ENCODE measurements at places on chromosomes 6 and 20.

GRCh38 chr20:59518881-59519706 is 85.2 kb upstream of the PHACTR3 start:
- peak; percentile 19 for DNase-seq

GRCh38 chr20:63811491-63811875 is 19.6 kb downstream of the ZBTB46 start:
- DNase-seq: no peak

DNA sequence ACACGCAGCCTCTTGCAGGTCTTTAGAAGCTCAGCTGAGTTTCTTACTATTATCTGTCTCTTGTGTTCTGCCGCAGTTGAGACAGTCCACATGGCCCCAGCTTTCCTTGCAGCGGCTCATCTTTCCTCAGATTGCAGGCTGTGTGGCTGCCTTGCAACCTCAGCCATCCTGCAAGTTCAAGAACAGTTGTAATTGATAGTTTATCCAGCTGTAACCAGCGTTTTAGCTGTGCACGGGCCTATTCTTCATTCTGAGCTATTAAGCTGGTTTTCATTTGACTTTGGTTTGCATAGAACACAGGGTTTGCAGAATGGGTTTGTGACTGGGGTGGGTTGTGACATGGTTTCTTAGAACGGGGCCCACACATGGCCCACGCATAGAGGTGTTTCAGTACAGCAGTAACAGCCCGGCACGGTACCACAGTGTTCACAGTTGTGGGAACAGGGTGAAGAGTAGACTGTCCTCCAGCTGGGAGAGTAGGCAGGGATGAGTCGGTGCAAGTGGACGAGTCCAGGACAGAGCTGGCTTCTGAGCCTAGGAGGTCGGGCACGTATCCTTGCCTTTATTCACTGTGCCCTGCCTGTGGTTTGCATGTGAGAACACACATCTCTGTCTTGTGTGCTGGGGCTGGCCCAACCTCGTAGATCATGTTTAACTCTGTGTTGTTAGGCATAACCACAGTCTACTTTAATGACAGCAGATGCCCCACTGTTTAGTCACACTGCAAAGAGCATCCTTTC is 89.2 kb downstream of the RPP40 start:
- peak; percentile 6 for DNase-seq

GRCh38 chr20:42747765-42748411 is 441.8 kb downstream of the PTPRT start:
- DNase-seq: no peak

DNA sequence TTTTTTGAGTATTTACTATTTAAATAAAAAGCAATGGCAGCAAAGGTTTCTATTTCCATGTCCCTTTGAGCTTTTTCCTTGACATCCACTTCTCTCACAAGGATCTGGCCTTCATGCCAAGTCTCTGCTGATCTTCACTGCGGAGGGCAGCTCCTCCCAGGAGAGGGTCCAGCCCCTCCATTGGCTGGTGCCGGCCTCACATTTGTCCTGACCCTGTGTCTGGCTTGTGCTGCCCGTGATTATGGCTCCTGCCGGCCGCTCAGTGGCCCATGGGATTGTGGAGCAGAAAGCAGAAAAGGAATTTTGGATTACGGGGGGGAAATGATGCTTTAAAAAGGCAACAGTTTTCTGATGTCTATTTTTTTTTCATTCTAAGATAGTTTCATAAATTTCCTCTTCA is 31.2 kb upstream of the PDE7B start:
- DNase-seq: no peak

DNA sequence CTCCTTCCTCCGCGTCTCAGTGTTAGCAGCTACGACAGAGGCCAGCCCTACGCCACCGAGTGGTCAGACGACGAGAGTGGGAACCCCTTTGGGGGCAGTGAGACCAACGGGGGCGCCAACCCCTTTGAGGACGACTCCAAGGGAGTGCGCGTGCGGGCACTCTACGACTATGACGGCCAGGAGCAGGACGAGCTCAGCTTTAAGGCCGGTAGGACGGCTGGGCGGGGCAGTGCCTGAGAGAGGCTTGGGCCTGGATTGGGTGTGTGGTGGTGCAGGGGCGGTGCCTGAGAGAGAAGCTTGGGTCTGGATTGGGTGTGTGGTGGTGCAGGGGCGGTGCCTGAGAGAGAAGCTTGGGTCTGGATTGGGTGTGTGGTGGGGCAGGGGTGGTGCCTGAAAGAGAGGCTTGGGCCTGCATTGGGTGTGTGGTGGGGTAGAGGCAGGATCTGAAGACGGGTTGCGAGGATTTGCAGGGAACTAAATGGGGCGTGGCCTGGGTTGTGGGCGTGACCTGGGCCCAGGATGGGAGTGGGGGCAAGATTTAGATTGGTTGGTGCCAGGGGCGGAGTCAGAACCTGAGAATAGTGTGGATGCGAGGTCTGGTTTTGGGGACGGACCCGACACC is 24.4 kb downstream of the SPDEF start:
- peak; percentile 9 for DNase-seq

DNA sequence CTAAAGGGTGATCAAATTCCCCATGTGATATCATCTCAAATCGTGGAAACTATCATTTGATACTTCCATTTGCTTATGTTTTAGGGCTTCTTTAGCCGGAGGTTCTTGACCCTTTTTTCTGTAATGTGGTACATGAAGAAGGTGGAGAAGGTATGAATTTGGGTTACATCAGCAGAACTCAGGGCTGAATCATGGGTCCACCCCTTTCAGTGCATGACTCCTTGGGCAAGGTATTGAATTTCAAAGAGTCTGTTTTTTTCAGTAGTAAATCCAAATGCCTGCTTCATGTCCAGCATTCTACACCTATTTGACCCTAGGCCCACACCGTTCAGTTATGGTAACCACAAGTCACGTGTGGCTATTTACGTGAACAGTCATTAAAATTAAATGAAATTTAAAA is 30.6 kb upstream of the QKI start:
- no peak for DNase-seq

GRCh38 chr6:144597511-144597910 is 312.4 kb downstream of the UTRN start:
- DNase-seq: peak; percentile 22

- DNase-seq: no peak
These were observed 10.1 kb downstream of the ALDH5A1 start for GRCh38 chr6:24504649-24505586.

- no peak for DNase-seq
These were observed 286.2 kb downstream of the ESR1 start for GRCh38 chr6:152093711-152094110.

- no peak for DNase-seq
These were observed 1.9 kb upstream of the PAQR8 start for GRCh38 chr6:52360028-52360427.

DNA sequence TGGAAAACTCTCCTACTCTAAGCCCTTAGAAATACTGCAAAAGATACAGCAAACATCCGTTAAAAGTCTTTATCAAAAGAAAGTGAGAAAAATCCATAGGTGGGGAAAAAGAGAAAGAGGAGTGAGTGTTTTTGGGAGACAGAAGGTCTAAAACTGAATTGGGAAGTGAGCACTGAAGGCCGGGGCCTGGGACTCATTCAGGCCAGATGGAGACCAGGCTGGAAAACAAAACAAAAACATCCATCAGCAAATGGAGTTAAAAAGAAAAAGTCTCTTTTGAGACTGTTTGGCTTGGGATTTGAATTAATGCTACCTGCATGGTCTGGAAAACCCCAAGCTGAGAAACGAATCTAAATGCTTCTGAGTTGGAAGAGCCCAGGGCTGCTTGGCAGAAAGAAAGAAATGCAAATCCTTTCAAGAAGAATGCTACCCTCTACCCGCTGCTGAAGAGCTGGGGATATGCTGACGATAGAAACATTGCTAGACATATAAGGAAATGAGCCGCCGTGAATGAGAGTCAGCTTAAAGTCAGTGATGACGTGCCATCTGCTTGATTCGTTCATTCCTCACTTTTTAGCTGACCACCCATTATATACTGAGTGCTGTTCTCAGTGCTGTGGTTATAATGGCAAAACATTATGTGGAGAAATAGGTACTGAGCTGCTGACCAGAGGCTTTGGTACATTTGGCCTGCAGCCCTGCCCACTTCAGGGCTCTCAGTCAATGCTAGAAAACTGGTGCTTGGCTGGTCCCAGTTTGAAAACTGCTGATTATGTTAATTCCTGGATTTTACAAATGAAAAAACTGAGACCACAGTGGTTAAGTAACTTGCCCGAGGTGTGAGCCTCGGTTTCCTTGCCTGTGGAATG is 28.0 kb upstream of the TULP4 start:
- DNase-seq: no peak

GRCh38 chr6:13400772-13401171 is 72.4 kb upstream of the TBC1D7 start:
- DNase-seq: no peak

DNA sequence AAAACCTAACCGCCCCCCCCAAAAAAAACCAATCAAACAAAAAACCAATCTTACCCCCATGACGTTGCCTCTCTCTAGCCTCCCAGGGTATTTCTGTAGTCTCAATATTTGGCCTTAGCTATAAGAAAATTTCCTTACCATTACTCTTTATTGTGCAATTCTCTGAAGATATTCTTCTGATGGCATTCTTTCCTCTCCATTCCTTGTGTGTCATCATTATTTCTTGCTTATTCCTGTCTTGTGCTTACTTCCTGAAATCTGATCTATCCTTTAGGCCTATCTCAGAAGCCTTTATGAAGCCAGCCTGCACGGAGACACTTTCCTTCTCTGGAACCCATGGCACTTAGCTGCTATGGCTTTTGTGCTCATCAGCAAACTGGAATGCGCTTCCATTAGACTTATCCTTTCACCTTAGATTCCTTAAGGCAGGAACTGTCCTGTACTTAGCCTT is 65.9 kb upstream of the DDR1 start:
- no peak for DNase-seq

DNA sequence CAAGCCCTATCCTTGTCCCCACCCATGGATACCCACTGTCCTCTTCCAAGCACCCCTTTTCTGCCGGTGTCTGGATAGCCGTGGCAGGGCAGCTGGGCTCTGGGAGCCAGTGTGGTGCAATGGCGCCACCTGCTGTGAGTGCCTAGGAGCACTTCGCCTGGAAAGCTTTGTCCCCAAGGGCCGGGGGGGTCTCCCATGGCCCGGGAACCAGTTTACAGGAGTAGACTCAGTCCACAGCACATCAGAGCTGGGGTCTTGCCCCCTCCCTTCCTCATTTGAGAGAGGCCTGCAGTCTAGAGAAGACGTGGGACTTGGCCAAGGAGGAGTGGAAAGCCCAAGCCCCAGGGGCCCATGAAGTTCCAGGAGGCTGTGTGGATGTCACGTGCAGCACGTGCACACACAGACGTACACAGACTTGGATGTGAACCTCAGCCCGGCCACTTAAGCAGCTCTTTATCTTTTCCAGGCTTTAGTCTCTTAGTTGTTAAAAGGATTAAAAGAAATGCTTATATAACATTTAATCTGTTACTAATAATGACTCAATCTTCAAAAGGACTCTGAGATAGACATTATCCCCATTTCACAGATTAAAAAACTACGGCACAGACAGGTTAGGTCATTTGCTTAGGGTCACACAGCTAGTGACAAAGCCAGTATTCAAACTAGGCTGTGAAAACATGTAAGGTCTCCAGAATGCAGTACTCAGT is 40.9 kb upstream of the CDH22 start:
- DNase-seq: peak; percentile 45

GRCh38 chr6:36028088-36028876 is 674 bp downstream of the MAPK14 start:
- DNase-seq: peak; percentile 43

GRCh38 chr6:158508450-158508849 is 51.4 kb upstream of the TMEM181 start:
- DNase-seq: no peak

DNA sequence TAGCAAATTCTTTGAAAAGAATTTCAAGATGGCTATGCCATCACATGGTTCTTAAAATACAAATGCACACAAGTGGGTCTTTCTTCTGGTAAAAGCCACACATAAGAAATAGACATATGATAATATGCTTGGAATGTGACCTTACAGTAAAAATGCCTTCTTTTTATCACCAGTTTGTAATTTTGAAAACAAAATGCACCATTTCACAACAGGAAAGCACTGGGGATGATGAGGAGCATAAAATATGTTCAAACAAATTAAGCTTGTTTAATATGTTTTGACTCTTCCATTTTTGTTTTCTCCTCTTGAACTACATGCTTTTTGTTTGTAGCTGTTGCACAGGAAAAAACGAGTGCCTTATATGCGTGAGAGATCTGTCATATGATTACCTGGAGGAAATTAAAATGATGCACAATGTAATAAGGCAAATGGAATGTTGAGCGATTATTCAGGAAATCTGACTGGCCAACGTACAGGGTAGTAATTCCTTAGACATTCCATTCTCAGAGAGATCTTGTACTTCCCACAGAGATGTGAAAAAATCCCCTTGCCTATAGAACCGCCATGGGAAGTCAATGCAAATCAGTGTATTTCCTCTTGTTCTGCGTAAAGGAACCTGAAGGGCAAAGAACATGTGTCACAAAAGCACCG is 911.6 kb downstream of the TFAP2A start:
- no peak for DNase-seq

GRCh38 chr20:39800548-39800947 is 838.4 kb downstream of the DHX35 start:
- no peak for DNase-seq

GRCh38 chr6:81800666-81801065 is 48.2 kb upstream of the TENT5A start:
- no peak for DNase-seq

GRCh38 chr20:58645412-58645968 is 5.6 kb upstream of the STX16 start:
- no peak for DNase-seq

GRCh38 chr20:58714923-58715351 is 22.3 kb downstream of the NPEPL1 start:
- peak; percentile 1 for DNase-seq

GRCh38 chr6:53043581-53043980 is 21.6 kb upstream of the FBXO9 start:
- no peak for DNase-seq

GRCh38 chr6:146253691-146254090 is 224.8 kb downstream of the GRM1 start:
- no peak for DNase-seq

GRCh38 chr6:113763876-113764275 is 93.3 kb upstream of the MARCKS start:
- DNase-seq: no peak

DNA sequence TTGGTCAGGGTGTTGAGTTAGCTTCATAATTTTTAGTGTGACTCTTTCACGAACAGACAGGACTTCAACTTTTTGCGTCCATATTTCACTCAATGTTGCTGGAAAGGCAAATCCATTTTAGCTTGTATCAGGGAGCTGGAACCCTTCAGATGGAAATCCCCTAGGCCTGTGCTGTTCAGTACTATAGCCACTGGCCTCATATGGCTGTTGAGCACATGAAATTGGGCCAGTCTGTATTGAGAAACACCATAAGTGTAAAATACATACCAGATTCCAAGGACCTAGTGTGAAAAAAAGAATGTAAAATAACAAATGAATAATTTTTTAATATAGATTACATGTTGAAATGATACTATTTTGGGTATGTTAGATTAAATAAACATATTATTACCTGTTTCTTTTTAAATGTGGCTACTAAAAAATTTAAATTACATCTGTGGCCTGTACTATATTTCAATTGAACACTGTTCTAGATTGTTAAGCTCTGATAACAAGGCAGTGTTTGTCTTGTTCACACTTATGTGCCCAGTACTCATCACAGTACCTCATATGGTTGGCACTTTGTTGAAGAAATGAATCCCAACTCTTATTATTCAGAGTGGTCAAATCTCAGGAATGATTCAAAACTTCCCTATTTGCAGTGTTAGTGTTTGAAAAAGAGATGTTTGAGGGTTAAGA is 34.3 kb downstream of the CTNNBL1 start:
- DNase-seq: no peak
